ENCODE measurements at places on chromosomes 12 and 14. TPM values are rescaled to one million over a fixed set of nuclear protein-coding genes. Genes with fewer than 3 reads are reported as not detected.

KRT83 gene
- total RNA-seq, result not detected

YBX3 gene
- total RNA-seq, result 120 TPM

MYF5 gene
- not detected for total RNA-seq

AKAP6 gene
- total RNA-seq, result 4.2 TPM

SERPINA3 gene
- 43.9 TPM for total RNA-seq

Measured in mucosa of descending colon (tissue), 3 donors.